ENCODE measurements at places on chromosomes 4 and X.
A peak's percentile ranks its signal among the peaks of the same experiment; 100 is the strongest.

DNA sequence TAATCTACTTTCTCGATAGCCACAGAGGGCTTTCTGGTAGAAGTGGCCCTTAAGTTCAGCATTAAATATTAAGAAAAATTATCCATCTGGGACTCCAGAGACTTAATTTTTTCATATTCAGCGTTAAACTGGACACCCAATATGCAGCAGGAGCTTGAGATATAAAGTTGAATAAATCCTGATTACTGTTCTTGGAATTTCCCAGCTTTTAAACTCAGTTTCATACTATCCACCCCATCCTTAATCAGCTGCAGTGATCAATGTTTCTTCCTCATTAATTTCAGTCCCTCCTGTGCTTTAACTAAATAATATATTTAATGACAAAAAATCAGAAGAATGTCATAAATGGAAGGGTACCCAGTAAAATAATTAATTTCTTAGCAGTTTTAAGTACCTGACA, 3.6 kb upstream of the FBXL5 start:
- no peak for DNase-seq

GRCh38 chrX:69615342-69615741, 571 bp upstream of the EDA start:
- DNase-seq, result no peak

GRCh38 chrX:22748093-22748999, 251.4 kb upstream of the DDX53 start:
- DNase-seq, result peak; percentile 20

- DNase-seq, result no peak
Measured at GRCh38 chrX:17706676-17707075, 30.6 kb upstream of the SCML1 start.

DNA sequence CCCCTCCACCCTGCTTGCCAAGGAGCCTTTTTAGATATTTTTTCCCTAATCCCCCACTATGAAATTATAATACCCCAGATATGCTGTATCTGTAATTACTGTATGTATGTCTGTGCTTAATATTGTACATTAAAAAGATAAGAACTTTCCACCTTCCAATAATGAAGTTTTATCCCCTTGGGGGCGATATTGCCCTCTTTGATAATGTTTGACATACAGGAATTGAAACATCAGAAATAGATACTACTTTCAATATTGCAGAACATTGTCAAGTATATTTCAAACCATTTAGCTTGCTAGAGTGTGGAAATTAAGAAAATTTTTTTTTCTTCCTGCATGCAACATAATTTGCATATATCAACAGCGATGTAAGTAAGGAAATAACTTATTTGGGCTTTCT, 58.9 kb downstream of the NAF1 start:
- no peak for DNase-seq

DNA sequence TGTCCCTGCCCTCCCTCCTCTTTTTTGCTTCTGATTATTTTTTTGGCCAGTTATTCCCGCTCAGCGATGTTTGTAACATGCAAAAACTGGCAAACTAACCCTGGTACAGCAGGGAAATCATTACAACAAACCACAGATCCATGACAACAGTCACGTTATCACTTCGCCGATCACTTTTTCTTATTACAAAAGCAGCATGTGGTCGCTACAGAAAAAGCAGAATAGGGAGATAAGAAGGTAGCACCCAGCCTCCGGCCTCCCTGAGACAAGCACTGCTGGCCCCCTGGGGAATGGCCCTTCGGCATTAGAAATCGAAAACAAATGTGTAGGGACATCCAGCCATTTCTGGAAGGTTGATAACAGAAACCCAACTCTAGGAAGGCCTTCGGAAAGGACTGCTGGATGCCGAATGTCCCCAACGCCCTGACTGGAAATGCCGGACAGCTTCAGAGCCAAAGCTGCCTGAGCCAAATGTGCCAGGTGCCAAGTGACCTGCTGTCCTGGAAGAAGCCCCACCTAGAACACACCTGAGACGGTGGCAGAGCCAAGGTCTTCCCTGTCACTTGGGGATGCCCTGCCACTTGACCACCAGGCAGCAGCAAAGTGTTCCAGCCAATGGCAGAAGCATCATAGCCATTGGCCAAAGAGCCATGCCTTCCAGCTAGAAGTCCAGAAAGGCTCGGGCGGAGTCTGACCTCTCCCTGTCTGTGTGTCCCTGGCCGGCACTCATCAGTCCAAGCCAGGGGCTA, 2.9 kb downstream of the IDH3G start:
- DNase-seq, result no peak

DNA sequence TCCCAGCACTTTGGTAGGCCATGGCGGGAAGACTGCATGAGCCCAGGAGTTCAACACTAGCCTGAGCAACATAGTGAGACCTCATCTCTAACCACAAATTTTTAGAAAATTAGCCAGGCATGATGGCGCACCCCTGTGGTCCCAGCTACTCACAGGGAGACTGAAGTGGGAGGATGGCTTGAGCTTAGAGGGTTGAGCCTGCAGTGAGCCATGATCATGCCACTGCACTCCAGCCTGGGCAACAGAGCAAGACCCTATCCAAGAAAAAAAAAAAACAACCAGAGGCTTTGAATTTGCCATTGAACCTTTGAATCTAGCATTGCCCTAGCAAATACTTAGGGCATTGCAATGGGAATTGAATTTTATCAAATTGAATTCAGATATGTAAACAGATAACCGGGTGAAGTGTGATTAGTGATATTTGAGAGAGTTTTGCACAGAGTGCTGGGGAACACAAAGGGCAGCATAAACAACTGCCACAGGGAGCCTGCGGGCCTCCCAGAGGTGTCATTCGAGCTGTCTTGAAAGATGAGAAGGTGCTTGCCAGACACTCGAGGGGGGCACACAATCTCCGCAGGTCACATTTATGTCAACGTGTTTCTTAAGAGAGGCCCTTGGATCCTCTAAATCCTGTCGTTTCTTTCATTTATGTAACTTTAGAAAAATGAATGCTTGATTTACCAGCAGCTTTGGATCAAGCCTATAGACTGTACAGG, 200.3 kb downstream of the AASDH start:
- DNase-seq, result no peak

- no peak for DNase-seq
Measured at GRCh38 chrX:150736475-150736874, 43.3 kb downstream of the MTMR1 start.

DNA sequence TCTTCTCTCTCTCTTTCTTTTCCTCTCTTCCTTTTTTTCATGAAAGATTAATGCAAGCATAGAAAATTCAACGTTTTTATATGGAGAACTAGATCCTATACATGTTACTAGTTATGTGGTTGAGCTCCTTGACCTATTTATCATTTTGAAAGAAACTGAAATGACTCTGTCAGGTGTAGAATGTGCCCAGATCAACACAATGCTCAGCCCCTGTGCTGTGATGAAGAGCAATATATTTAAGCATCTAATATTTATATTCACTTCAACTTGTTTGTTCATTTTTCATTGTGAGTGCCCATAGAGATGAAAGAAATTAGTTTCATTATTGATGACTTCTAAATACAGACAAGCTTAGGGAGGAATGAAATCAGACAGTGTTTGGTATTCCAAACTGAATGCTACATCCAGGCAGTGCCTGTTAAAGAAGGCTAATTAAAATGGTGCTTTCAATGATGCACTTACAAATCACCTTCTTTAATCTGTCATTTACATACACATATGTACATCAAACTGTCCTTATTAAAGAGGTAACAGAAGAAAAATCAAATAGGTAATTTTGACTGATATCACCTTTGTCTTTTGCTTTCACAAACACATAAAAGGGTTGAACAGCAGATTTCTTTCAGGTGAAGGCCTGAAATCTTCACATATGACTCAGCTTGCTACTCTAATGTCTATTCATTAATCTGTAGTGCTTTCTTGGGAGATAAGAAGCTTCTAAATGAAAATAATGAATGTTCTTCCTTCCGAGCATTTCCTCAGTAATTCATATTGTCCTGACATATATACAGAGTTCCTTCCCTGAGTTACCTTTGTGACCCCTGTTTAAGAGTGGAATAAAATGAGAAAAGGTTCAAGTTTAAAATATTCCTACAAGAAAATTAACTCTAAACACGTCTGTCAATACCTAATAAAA, 915.9 kb downstream of the PDHA2 start:
- no peak for DNase-seq

GRCh38 chr4:46016306-46016705, 107.5 kb downstream of the GABRG1 start:
- no peak for DNase-seq

GRCh38 chr4:25697516-25697915, 41.9 kb downstream of the SLC34A2 start:
- no peak for DNase-seq

DNA sequence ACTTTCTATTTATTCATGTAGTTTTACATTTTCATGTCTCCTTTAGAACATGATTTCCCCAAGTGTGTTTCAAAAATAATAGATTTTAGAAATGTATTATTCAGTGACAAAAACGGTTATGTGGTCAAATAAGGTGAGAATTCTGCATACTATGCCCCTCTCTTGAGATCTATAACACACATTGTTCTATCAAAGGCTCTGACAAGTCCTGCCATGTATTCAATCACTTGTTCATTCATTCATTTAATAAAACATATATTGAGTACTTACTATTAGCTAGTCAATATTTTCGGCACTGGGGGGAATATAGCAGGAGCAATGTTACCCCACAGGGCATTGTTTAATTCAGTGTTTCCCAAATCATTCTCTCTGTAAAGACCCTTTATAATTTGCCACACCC, 58.4 kb upstream of the FGF13 start:
- DNase-seq, result no peak

- no peak for DNase-seq
Measured at GRCh38 chr4:123643691-123644090, 247.1 kb downstream of the SPRY1 start.

DNA sequence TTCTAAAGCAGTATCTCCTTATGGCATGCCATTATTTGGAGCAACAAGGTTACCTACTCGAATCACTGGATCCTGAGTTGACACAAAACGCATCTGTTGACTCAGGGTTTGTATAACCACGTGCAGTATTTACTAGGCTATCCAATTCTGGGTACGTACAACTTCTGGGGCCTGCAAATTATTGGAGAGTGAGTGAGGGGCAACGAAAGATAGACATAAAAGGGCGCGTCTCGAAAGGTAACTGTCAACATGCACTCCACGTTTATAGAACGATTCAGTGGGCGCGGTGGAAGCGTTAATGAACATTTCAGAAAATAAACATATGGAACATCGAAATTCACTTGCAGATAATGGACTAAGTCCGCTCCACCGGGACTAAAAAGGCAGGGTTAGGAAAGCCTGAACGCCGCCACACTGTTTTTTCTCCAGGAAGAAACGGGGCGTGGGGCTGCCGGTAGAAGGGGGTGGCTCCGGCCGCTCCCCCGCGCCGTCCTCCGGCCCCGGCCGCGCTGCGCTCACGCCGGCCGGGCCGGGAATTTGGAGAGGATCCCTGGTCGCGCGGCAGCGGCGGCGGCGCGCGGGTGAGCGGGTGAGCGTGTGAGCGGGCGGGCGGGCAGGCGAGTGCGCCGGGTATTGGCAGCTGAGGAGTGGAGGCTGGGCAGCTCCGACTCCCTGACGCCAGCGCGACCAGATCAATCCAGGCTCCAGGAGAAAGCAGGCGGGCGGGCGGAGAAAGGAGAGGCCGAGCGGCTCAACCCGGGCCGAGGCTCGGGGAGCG, at the start of gene SMAD1:
Gene SMAD1, plus strand, starts transcription at position 690 of the 778 bp plus-strand sequence. CDS start 32,761 bp downstream, outside the sequence.
- DNase-seq, result no peak

DNA sequence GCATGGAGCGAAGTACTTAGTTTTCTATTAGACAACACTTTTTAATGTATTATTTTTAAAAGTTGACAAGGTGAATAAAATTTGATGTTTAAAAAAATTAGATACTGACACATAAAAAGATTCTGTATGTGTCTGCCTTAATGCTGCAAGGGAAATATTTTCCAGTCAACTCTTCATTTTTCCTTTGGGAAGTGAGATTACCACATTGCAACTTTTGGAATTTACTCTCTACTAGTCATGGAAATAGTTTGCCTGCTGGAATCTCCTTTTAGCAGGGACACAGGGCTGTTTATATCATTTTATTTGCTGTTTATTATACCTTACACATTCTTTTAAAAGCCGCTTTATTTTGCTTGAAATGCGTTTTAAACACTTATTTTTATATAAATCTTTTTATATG, 135.1 kb downstream of the MID1 start:
- no peak for DNase-seq

GRCh38 chr4:76377481-76377901, 43.5 kb downstream of the CCDC158 start:
- no peak for DNase-seq

DNA sequence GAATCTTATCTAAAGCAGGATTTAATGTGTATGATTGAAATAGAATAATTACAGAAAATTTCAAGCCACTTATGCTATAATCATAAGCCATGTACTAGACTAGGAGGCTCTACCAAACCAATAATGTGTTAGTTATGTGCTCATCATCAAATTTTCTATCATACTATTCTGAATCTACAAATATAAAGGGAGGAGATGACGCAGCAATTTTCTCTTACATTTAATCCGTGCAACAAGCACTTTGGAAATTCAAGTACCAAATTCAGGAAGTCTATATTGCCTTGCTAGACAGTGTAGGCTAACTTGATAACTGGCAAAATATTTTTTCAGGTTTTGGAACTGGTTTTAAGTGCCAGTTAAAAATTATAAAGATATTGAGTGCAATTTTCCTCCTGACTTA, 283.5 kb downstream of the C4orf33 start:
- DNase-seq, result no peak

GRCh38 chr4:119053245-119053644, 82.4 kb upstream of the MYOZ2 start:
- DNase-seq, result no peak

GRCh38 chrX:113728937-113729336, 854.9 kb upstream of the HTR2C start:
- DNase-seq, result no peak

DNA sequence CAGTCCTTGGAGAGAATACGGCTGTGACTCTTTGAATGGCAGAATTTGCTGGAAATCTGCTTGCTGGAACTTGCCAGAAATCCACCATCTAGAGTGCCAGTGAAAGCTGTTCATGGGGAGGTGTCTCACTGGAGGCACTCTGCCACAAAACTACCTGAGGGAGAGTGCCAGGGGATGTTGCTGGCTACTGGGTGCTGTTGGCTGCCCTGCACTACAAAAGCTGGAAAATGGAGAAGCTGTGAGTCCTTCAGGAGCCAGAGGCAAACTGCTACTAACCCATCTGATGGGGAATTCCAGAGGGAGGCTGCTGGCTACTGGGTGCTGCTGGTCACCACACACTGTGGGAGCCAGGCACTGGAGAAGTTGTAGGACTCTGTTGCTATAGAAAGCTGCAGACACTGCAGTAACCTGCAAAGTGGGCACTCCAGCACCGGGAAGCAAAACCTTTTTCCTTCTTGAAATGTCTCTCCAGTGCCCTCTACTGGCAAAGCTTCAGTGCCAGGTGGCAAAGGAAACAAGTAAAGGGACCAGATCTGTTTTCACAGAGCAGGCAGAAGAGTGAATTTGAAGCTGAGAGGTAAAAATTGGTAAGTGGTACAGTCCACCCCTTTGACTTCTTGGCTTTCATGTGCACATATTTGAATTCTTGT, 47.8 kb upstream of the HSD17B10 start:
- DNase-seq, result peak; percentile 21

DNA sequence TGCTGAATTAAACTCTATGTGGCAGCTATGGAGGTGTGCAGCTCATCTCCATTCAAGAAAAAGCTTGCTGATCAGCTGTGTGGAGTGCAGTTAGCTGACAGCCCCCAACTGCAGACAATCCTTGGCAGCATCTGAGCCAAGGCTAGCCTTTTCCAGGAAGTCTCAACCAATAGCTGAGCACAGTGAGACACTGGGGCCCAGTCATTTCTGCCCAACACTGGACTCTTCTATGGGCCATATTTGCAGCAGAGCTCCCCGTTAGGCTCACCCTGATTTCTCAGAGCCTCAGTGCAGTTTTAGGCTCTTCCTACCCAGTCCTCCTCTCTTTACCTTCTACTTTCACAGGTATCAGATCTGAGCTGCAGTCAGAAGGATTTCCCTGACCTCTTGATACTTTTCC, 12.9 kb downstream of the DDX53 start:
- no peak for DNase-seq
